ENCODE measurements at places on chromosomes 2 and 18. TPM values are rescaled to one million over a fixed set of nuclear protein-coding genes. Genes with fewer than 3 reads are reported as not detected.

Gene ELP2
- 80.2 TPM for total RNA-seq

Gene SPR
- total RNA-seq: 16.2 TPM

Gene TMEM198
- total RNA-seq: 1.1 TPM

Gene PSD4
- 1.1 TPM for total RNA-seq

Gene NMUR1
- not detected for total RNA-seq

Gene ANKRD29
- total RNA-seq: 0.22 TPM

Gene SLC16A14
- total RNA-seq: 0.29 TPM

Gene ALKAL2
- not detected for total RNA-seq

Gene KATNAL2
- total RNA-seq: 1.6 TPM

Gene ITGB1BP1
- total RNA-seq: 39.7 TPM

Gene MAB21L4
- not detected for total RNA-seq

Gene CENPA
- 12.2 TPM for total RNA-seq

Gene TCF23
- not detected for total RNA-seq

Gene MMADHC
- 184 TPM for total RNA-seq

Gene TGFA
- not detected for total RNA-seq

Gene VWC2L
- total RNA-seq: not detected

Gene UGT1A4
- not detected for total RNA-seq

Gene GPN1
- total RNA-seq: 53.0 TPM

Gene SIX2
- under 0.01 TPM for total RNA-seq

Gene AOX1
- total RNA-seq: 11.9 TPM

Gene IL37
- total RNA-seq: not detected

Gene RGPD3
- 0.22 TPM for total RNA-seq

Gene CYP27C1
- total RNA-seq: not detected

Gene ABCB11
- not detected for total RNA-seq

Gene SLC23A3
- 1.1 TPM for total RNA-seq

Gene TEKT4
- total RNA-seq: not detected

Gene FN1
- 4,928 TPM for total RNA-seq

Gene L3MBTL4
- total RNA-seq: not detected

Gene CCDC138
- total RNA-seq: 6.6 TPM

Gene ACTG2
- 61.7 TPM for total RNA-seq

Gene TUBB8B
- total RNA-seq: not detected

Gene ETAA1
- total RNA-seq: 19.8 TPM

Gene LOXHD1
- total RNA-seq: not detected

Gene SPDYA
- total RNA-seq: 0.66 TPM

Gene ITPRID2
- 98.5 TPM for total RNA-seq

Gene RAB6D
- total RNA-seq: not detected

Gene PLEKHB2
- 122 TPM for total RNA-seq

Gene ALPP
- not detected for total RNA-seq

Gene VIL1
- total RNA-seq: not detected

Gene EPHA4
- 17.5 TPM for total RNA-seq

Gene TRAPPC12
- total RNA-seq: 89.5 TPM

Gene CLEC4F
- not detected for total RNA-seq

Gene ITGA4
- 117 TPM for total RNA-seq

Gene RUFY4
- total RNA-seq: not detected

Gene KIAA2012
- total RNA-seq: not detected

Gene CYP26B1
- under 0.01 TPM for total RNA-seq

Gene SULT1C2
- total RNA-seq: not detected

Gene UGT1A8
- not detected for total RNA-seq

Gene HJURP
- total RNA-seq: 56.3 TPM

Measured in placental pericyte (primary cell).